ENCODE measurements at places on chromosomes 3 and 15.

DNA sequence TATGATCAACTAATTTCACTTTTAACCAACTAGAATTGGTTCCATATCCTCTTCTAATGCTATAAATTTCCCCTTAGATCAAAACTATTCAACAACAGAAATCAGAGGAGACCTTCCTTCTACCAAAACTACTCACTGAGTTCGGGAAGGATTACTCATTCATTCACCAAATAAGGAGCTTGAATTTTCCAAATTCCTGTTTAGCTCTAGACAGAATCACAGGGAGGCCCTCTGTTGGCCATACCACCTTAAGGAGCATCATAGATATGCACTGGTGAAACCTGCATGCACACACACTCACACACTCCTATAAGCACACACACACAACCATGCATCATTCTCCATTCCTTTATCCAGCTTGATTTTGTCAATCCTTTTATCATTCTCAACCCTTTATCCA lies 49.0 kb downstream of the SUCLG2 start:
- no peaks in the 10 kb centered on the region for H3K4me1 ChIP-seq
- H3K4me3 ChIP-seq = no peak overlapping the region
- DNase-seq = peak; percentile 80
- H3K27me3 ChIP-seq = no peaks in the 10 kb centered on the region

DNA sequence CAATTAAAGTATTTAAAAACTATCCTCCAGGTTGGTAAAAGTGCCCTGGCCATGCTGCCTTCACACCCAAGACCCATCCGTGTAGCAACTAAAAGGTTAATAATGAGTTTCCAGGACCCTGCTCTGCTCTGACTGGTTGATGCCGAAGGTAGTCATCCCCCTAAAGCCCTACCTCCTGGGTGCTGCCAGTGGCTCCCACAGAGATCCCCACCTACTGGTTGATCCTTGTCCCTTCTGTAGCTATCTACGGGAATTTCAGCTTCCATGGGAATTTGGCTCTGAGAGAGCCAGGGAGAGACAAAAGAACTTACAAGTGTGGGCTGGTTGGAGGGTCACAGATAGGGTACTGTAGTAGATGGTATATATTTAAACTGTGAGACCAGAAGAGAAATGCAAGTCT lies 110.6 kb upstream of the NANOGP8 start:
- H3K4me3 ChIP-seq = no peak overlapping the region
- no peaks in the 10 kb centered on the region for H3K4me1 ChIP-seq
- no peaks in the 10 kb centered on the region for H3K36me3 ChIP-seq
- H3K27ac ChIP-seq = no peak overlapping the region
- peak; percentile 53 for DNase-seq
- H3K27me3 ChIP-seq = no peaks in the 10 kb centered on the region

DNA sequence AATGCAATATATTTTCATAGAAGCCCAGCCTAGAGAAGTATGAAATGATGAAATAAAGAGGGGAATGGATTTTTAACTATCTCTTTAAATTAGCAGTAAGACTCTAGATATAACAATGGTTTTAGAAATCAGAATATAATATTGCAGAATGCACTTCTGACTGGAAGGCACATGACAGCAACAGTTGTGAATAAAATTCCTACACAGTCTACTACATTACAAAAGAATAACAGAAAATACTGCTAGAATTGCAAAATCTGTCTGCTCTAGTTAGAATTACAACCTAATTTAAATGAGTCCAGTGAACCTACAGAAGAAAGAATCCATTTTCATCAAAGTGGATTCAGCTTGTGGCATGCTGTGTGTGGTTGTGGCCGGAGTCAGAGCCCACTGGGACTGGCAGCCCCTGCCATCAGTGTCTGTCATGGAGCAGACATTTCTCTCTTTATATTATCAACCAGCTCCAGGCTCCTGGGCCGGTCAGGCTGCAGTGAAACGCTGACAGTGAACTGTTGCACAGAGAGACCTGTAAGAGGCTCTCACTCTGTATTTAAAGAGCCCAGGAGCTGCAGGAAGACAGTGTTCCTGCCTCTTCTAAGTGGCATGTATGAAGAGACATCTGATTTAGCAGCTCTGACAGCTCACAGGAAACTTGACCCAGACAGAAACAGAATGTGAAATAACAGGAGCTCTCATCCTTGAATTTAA lies 1523.8 kb upstream of the CADM2 start:
- H3K27ac ChIP-seq = no peak overlapping the region
- peak; percentile 6 for DNase-seq
- H3K4me1 ChIP-seq = no peaks in the 10 kb centered on the region

GRCh38 chr15:29449136-29449535 lies 179.5 kb upstream of the NSMCE3 start:
- H3K4me3 ChIP-seq = no peak overlapping the region
- H3K4me1 ChIP-seq = no peaks in the 10 kb centered on the region
- H3K27me3 ChIP-seq = no peaks in the 10 kb centered on the region
- H3K27ac ChIP-seq = no peak overlapping the region
- no peaks in the 10 kb centered on the region for H3K36me3 ChIP-seq
- DNase-seq = peak; percentile 52

DNA sequence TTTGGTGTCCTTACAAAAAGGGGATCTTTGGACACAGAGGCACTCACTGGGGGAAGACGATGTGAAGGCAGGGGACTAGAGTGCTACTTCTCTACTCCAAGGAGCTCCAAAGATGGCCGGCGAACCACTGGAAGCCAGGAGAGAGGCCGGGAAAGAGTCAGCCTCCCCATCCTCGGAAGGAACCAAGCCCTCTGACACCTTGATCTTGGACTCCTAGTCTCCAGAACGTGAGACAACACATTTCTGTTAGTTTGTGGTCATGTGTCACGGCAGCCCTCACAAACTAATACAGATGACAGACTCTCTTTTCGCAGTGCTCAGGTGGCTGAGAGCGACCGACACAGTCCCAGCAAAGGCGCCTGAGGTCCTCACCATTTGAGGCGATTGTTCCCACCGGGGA lies 24.4 kb upstream of the ATP2B2 start:
- H3K27ac ChIP-seq = no peak overlapping the region
- no peaks in the 10 kb centered on the region for H3K36me3 ChIP-seq
- DNase-seq = no peak
- no peaks in the 10 kb centered on the region for H3K4me1 ChIP-seq
- H3K27me3 ChIP-seq = no peaks in the 10 kb centered on the region

DNA sequence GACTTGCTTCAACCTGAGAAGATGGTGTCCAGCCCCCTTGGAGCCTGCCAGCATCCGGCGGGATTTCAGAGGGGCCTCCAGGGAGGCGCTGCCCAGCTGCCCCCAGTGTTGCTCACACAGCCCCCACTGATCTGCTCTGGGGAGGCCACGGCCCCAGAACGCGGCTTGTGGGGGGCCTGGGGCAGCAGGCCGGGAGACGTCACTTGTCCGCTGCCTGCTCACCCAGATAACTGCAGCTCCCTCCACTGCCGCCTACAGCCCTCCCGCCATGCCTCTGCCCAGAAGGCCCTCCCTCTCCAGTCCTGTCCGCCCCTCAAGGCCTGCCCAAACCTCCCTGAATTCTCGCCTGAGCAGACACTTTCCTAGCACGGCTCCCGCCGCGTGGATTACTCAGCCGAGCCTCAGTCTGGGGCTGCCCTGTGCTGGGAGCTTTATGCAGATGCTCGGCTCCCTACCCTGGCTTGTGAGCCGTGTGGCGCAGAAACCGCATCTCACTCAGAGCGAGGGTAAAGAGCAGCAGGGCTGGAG lies 17.2 kb upstream of the ADIPOQ start:
- H3K4me1 ChIP-seq = peaks cover 4% of the 10 kb centered on the region
- peak; percentile 84 for DNase-seq
- H3K27me3 ChIP-seq = no peaks in the 10 kb centered on the region
- no peak overlapping the region for H3K27ac ChIP-seq

DNA sequence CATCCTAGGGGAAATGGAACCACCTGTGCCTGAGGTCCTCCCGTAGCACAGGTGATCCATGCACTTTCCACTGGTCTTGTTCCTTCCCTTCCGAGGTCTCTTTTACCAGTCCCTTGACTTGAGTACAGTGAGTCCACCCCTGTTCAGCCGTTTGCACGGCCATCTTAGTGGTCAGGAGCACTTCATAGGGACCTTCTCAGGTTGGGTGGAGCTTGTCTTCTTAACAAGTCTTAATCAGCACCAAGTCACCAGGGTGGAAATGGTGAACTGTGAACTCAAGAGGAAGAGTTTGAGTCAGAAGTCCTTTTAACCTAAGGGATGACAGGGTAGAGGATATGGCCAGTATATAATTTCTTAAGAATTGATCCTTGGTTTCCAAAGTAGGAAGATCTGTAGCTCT lies 21.4 kb downstream of the ARL8B start:
- no peak overlapping the region for H3K4me3 ChIP-seq
- H3K27me3 ChIP-seq = no peaks in the 10 kb centered on the region
- H3K36me3 ChIP-seq = no peaks in the 10 kb centered on the region
- H3K27ac ChIP-seq = no peak overlapping the region

DNA sequence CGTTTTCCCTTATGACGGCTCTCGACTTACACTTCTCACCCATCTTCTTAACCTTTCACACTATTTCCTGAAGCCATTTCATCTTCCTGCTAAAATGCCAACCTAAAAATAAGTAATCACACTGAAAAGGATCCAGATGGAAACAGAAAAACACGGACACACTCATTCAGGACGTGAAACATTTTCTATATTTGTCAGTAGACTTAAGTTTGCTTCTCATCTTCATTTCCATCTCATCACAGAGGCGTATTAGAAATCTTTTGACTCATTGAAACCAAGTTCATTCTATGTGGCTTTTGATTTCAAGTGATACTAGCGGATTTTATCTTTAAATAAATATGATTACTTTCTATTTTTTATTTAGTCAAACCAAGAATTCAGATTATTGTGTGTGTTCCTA lies 27.4 kb upstream of the DLG1 start:
- H3K27me3 ChIP-seq = no peaks in the 10 kb centered on the region
- H3K27ac ChIP-seq = no peak overlapping the region
- H3K36me3 ChIP-seq = no peaks in the 10 kb centered on the region
- DNase-seq = no peak
- no peak overlapping the region for H3K4me3 ChIP-seq

- no peaks in the 10 kb centered on the region for H3K4me1 ChIP-seq
- H3K4me3 ChIP-seq = no peak overlapping the region
- no peak for DNase-seq
- no peaks in the 10 kb centered on the region for H3K27me3 ChIP-seq
These were observed 97.0 kb downstream of the FLNB start for GRCh38 chr3:58105196-58105595.
